ENCODE measurements at places on chromosomes 1 and 21.

DNA sequence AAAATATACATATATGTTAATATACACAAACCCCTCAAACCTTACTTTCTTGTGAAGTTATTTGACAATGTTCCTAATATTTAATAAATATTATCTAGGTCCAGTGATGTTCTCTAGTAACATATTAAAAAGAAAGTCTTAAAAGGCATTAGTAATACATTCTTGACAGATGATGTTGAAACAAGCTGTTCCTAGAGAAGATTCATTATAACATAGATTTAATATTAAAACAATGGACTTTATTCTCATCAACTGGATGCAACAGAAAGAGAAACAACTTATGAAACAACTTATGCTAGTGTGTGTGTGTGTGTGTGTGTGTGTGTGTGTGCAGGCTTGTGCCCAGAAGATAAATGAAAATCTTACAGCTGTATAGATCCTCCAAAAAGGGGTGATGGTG is 68.5 kb upstream of the PLXNA2 start:
- no peak for DNase-seq

- no peak for DNase-seq
Measured at GRCh38 chr1:16719571-16720350, 20.6 kb upstream of the RNU1-4 start.

- DNase-seq, result no peak
Measured at GRCh38 chr1:10812387-10812915, 16.0 kb upstream of the CASZ1 start.

DNA sequence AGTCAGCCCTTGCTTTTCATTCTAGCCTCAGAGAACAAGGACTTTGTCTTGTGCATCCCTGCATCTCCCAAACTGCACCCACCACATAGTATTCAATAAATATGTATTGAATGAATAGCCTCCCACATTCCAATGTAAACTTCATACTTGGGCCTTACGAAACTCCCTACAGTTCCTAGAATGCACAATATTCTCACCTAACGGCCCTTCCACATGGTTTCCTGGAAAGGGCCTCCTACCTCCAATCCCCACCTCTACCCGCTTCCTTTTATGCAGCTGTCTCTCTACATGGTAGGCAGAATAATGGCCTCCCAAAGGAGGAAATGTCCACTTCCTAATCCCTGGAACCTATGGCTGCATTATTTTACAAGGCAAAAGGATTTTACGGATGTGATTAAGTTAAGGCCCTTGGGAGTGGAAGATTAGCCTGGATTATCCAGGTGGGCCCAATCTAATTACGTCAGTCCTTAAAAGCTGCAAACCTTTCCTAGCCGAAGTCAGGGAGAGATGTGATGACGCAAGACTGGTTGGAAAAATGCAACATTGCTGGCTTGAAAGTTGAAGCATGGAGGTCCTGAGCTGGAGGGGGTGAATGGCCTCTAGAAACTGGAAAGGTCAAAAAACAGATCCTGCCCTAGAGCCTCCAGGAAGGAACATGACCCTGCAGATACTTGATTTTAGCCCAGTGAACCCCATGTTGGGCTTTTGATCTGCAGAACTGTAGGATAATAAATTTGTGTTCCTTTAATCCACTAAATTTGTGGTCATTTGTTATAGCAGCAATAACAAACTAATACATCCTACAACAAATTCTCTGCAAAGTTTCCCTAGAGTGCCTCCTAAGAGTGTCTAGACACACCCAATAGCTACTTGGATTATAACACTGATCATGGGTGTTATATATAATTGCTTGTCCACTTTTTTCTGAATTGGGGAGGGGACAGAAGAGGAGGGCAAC is 5.2 kb upstream of the PIK3C2B start:
- no peak for DNase-seq

DNA sequence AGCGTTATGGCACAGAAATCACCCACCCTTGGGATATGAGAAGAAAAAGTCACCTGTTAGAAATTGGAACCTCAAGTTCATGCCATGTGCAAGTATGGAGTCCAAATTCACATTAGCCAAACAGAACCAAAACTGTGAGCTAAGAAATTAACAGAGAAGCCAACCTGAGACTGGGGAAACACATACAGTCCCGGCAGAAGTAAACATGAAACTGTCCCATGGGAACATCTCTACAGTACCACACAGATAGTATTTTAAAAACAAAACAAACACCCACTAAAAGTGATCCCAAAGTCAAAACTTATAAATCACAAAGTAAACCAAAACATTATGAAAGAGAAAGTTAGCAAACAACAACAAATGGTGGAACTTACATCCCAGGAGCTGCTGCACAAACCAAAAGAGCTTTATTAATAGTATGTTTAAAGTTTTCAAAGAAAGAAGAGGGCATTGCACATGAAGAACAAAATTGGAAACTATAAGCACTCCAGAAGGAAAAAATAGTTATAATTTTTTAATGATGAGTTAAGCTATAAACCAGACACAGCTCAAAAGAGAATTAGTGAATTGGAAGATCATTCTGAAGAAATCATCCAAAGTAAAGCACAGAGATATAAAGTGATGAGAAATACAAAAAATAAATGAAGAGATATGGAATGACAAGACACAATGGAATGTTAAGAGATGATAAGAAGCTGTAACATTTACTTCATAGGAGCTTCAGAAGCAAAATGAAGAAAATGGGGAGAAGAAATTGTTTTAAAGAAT is 83.5 kb upstream of the COA6 start:
- no peak for DNase-seq

Measured in uterus (tissue), 4 donors.